ENCODE measurements at places on chromosomes 12 and 14.

DNA sequence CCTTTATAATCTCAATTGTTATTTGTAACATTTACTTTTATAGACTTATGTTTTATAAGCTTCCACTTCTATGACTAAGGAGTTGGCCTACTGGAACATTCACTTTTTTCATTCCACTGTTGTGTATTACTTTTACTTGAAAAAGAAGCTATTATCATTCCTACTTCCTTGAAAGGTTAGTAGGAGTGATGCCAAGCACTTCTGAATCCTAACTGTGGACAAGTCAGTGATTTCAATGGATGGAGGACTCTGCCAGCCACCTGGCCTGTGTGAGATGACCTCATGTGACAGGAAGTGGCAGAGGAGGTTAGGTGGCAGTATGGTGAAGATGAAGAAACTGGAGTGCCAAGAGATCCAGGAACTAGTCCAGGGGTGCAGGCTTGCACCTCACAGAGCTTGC lies 46.0 kb downstream of the TECPR2 start:
- DNase-seq = no peak

DNA sequence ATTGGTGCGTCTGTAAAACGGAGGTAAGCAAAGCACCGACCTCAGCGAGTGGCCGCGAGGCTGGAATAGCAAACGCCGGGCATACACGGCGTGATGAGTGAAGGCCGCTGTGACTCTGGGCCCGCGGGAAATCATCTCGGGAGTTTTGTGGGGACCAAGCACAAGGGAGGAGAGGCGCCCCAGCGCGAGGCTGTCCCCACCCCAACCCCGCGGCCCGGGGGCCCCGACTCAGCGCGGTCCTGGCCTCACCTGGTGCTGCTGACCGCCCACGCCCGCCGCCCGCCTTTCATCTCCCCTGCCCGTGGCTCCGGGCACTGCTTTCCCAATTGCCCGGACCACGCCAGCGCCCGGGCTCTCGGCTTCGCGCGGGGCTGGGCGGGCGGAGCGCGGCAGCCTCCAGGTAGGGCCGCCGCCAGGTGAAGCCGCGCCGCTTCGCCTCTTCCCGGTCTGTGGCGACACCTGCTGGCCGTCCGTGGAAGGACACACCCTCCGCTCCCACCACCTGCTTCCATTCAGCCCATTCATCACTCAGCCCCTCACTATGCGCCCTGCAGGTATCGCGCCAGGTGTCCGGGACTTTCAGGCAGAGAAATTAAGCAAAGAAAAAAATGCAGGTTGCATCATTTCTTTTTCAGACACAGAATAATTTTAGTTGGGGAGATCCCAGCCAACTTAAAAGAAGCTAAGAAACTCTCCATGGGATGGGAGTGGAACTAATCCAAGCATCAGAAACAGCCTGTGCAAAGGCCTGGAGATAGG lies 360.4 kb downstream of the MED13L start:
- DNase-seq = peak; percentile 85

DNA sequence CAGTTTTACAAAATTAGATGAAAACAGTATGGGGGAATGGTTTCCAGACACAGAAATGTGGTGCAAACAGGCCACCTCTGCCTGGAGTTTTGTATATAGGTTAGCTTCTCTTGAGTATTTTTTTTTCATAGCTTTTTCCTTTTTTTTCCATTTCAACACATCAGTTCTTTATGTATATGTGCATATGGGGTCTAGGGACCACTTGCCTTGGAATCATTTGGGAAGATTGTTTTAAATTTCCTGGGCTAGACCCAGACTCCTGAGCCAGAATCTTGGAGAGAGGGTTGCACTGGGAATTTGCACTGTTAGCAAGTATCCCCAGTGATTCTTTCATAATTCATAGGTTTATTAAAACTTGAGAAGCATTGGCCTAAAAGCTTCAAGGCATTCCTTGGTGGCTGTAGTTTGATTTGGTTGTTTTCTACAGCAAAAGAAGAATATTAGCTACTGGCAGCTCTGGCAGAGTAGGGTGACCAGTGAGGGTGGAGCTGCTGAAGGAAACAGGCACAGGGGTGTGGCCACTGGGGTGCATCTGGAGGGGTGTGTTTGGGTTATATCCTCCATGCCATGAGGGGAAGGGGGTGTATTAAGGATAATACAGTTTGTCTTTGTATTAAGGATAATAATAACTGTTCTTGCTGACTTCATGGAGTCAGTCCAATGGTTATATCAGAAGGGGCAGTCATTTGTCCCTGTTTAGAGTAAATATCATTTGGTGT lies 22.8 kb downstream of the PPP1R36 start:
- no peak for DNase-seq

GRCh38 chr12:52558781-52559445 lies 6.0 kb upstream of the KRT71 start:
- DNase-seq = no peak

DNA sequence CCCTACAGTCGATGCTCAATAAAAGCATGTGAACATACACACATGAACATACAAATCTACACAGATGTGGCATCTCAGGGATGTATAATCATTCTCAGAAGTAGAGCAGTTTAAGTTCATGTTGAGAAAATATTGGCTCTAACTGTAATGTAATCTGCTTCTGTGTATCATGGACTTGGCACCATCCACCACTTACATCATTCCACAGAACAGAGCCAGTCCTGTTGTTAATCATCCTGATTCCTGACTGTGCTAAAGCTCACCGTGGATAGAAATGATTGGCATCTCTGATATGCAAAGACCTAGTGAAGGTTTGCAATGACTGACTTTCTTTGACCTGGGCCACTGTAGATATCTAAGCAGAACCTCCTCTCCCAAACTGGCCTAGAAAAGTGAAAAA lies 1141.3 kb downstream of the BCL11B start:
- no peak for DNase-seq

DNA sequence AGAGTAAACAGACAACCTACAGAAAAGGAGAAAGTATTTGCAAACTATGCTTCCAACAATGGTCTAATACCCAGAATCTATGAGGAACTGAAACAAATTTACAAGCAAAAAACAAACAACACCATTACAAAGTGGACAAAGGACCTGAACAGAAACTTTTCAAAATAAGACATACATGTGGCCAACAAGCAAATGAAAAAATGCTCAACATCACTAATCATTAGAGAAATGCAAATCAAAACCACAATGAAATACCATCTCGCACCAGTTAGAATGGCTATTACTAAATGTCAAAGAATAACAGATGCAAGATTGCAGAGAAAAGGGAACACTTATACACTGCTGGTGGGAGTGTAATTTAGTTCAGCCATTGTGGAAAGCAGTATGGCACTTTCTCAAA lies 125.8 kb downstream of the C12orf42 start:
- no peak for DNase-seq

DNA sequence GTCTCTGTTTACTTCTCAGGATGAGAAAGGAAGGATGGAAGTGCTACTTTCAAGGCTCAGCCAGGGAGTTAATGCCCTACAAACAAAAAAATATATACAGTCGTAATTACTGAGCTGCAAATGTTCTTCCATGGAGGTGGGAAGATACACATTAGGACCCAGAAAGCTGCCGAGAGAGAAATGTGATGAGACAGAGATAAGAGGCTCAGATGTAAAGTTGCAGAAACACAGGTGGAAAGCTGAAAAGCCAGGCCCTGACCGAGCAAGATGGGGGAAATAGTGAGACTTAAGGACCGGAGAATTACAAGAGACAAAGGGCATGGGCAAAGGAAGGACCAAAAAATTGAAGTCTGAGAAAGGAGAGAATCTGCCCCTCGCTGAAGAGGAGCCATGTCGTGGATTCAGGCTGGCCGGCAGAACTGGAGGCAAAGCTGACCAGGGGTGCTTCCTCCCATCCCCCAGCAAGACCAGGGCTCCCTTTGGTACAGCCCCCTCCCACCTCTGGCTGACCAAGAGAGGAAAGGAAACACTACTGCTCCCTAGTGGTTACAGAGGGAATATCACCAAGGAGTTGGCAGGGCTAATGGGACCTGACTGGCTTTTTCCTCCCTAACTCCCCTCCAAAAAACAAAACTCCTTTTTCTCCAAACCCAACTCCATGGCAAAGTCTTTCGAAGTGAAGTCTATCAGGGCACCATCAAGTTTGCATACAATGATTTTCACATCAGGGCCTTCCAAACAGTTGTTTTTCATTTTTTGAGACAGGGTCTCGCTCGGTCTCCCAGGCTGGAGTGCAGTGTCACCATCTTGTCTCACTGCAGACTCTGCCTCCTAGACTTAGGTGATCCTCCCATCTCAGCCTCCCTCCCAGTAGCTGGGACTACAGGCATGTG lies 12.1 kb downstream of the ZFHX2 start:
- peak; percentile 96 for DNase-seq

DNA sequence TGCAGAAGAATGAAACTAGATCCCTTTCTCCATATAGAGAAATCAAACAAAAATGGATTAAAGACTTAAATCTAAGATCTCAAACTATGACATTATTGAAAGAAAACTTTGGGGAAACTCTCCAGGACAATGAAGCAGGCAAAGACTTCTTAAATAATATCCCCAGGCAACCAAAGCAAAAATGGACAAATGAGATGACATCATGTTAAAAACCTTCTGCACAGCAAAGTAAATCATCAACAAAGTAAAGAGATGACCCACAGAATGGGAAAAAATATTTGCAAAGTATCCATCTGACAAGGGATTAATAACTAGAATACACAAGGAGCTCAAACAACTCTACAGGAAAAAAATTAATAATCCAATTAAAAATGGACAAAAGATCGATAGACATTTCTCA lies 101.0 kb downstream of the RALGAPA1 start:
- DNase-seq = no peak

Data from GM23338 (cell line).